Peyer's patch (tissue), 4 donors: ENCODE measurements at places on chromosomes 13 and 19. TPM values are rescaled to one million over a fixed set of nuclear protein-coding genes. Genes with fewer than 3 reads are reported as not detected.

DNA sequence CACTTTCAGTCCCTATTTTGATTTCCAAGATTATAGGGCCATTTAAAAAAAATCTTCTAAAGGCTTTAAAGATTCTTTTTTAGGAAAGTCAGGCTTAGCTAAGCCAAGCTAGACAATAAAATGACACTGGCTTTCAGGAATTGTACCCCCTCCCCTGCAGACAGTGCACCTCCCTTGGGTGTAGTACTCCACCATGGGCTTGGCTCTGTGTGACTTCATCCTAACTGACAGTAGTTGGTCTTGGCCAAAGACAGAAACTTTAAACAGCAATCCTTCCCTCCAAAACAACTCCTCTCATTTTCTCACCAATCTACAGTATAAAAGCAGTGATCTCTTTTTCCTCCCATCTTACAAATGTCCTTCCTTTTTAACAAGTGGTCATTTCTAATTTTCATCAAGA is 283.0 kb downstream of the DNAJC15 start:
- no peak overlapping the region for H3K4me3 ChIP-seq
- H3K4me1 ChIP-seq, result no peaks in the 10 kb centered on the region
- H3K27me3 ChIP-seq, result no peaks in the 10 kb centered on the region
- no peak overlapping the region for H3K27ac ChIP-seq

GRCh38 chr13:107170270-107170931 is 602.5 kb upstream of the ARGLU1 start:
- no peak overlapping the region for H3K27ac ChIP-seq
- H3K36me3 ChIP-seq, result no peaks in the 10 kb centered on the region
- no peaks in the 10 kb centered on the region for H3K27me3 ChIP-seq
- DNase-seq, result no peak

- no peaks in the 10 kb centered on the region for H3K36me3 ChIP-seq
- H3K27ac ChIP-seq, result peak overlapping the region; percentile 73
- DNase-seq, result peak; percentile 77
- H3K4me1 ChIP-seq, result peaks cover 28% of the 10 kb centered on the region
- no peak overlapping the region for H3K4me3 ChIP-seq
- H3K27me3 ChIP-seq, result no peaks in the 10 kb centered on the region
Measured at GRCh38 chr19:10102787-10103236, 334 bp upstream of the ANGPTL6 start.

DNA sequence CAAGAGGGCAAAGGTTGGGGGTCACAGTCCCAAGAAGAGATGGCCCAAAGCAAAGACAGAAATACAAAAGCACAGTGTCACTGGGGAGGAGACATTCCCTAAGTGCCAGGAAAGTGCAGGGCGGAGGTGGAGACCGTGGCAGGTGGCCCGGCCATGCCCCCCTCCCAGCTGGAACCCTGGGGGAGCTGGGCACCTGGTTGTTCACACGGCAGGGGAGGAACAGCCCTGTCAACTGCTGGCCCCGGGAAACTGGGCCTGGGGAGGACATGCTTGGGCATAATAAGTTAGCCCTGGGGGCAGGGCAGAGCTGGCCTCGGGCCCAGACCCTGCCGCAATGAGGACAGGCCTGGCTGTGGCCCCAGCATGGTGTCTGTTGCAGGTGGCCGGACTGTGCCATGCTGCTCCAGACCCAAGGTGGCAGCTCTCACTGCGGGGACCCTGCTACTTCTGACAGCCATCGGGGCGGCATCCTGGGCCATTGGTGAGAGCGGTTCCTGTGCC is 7.4 kb downstream of the HPN start:
- no peaks in the 10 kb centered on the region for H3K27me3 ChIP-seq
- H3K36me3 ChIP-seq, result no peaks in the 10 kb centered on the region
- H3K4me1 ChIP-seq, result no peaks in the 10 kb centered on the region
- H3K27ac ChIP-seq, result no peak overlapping the region
- H3K4me3 ChIP-seq, result no peak overlapping the region
- DNase-seq, result no peak

GRCh38 chr13:90355162-90355751 is 992.2 kb upstream of the MIR17HG start:
- H3K27me3 ChIP-seq, result no peaks in the 10 kb centered on the region
- no peak for DNase-seq
- H3K4me1 ChIP-seq, result no peaks in the 10 kb centered on the region
- H3K27ac ChIP-seq, result no peak overlapping the region
- H3K4me3 ChIP-seq, result no peak overlapping the region
- no peaks in the 10 kb centered on the region for H3K36me3 ChIP-seq

DNA sequence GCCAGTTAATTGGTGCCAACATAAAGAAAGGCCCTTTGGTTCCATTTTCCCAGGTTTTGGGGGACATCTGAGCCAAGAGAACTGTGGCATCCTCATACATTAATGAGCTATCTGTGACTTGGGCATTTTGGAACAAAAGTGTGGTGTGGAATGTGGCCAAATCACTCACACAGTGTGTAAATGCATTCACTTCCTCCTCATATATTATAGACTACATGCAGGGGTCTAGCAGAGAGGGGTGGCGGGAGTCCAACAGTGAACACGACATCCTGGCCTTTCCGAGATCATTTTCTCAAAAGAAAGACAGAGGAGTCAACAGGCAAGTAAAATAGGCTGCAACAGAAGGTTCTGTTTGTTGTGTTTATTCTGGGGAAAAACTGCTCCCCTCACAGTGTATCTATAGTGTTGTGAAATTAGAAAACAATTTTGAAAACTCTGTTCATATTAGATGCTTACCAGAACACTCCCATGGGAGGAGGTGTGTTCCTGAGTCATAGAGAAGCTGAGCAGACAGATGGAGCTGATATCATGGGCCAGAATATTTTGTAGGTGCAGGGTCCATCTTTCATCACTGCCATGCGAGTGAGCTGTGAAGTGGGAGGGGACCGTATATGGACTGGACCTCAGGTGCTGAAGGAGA is 36.9 kb downstream of the PABPC3 start:
- H3K4me1 ChIP-seq, result no peaks in the 10 kb centered on the region
- no peak overlapping the region for H3K27ac ChIP-seq
- no peaks in the 10 kb centered on the region for H3K36me3 ChIP-seq
- H3K4me3 ChIP-seq, result no peak overlapping the region
- no peak for DNase-seq

GRCh38 chr19:51330366-51330765 is 11.6 kb downstream of the VSIG10L start:
- H3K4me1 ChIP-seq, result no peaks in the 10 kb centered on the region
- H3K27ac ChIP-seq, result no peak overlapping the region
- no peak overlapping the region for H3K4me3 ChIP-seq
- no peaks in the 10 kb centered on the region for H3K27me3 ChIP-seq
- no peak for DNase-seq

The RETN gene
- total RNA-seq, result not detected

The ALOX5AP gene
- 18.6 TPM for total RNA-seq

The COL4A1 gene
- total RNA-seq, result 28.0 TPM

The TUBB4A gene
- total RNA-seq, result not detected
